Hematopoietic multipotent progenitor cell treated with erythropoietin and hydrocortisone succinate and interleukin-3 and kit ligand, for 4 days (in vitro differentiated cells): ENCODE measurements at places on chromosomes 11 and 22.
A peak's percentile ranks its signal among the peaks of the same experiment; 100 is the strongest.

- DNase-seq, result peak; percentile 40
These were observed 25.2 kb downstream of the ALKBH3 start for GRCh38 chr11:43905813-43906241.

GRCh38 chr11:31656051-31656450 lies 146.5 kb downstream of the ELP4 start:
- DNase-seq, result no peak

GRCh38 chr11:13786688-13787087 lies 118.2 kb downstream of the FAR1 start:
- no peak for DNase-seq

- DNase-seq, result peak; percentile 54
These were observed 18.1 kb upstream of the LINC01488 start for GRCh38 chr11:69463181-69463994.

- DNase-seq, result no peak
These were observed 794 bp upstream of the FXYD6 start for GRCh38 chr11:117877120-117877784.

GRCh38 chr22:36285545-36285944 lies 32.6 kb downstream of the APOL1 start:
- DNase-seq, result no peak
